ENCODE measurements at places on chromosomes 7 and 10.
A peak's percentile ranks its signal among the peaks of the same experiment; 100 is the strongest.

GRCh38 chr7:272631-273030 is 17.3 kb upstream of the FOXL3 start:
- DNase-seq: no peak

DNA sequence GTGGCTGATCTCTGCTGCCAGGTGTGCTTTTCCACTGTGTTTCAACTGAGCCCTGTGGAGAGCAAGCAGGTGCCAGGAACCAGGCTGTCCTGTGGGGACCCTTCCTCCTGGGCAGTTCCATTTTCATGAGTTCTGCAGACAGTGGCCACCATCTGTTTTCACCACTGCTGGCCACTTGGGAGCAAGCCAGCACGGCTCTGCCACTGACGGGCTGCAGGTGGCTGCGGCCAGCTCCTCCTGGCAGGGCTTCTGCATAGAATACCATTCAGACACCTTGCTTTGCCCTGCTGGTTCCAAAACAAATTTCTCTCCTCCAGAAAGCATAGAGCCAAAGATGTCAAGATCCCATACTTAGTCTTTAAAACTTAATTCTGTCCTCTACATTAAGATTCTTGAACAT is 48.3 kb downstream of the LANCL2 start:
- no peak for DNase-seq

DNA sequence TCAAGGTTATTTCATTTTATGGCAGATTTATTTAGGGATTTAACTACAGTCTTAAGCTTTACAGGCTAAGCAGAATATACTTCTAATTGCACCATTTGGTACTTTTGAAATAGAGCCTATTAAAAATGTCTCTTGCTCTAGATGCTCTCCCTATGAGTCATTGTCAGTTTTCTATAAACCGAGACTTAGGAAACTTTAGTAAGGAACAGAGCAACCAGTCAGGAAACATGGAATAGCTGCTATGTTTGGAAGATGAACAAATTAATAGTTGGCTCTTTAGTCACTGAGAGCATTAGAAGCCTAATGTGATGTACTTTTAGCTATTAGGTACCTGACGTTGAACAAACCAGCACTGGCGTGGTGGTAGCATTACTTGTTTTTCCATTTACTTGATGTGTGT is 35.3 kb downstream of the INPP5F start:
- DNase-seq: no peak

DNA sequence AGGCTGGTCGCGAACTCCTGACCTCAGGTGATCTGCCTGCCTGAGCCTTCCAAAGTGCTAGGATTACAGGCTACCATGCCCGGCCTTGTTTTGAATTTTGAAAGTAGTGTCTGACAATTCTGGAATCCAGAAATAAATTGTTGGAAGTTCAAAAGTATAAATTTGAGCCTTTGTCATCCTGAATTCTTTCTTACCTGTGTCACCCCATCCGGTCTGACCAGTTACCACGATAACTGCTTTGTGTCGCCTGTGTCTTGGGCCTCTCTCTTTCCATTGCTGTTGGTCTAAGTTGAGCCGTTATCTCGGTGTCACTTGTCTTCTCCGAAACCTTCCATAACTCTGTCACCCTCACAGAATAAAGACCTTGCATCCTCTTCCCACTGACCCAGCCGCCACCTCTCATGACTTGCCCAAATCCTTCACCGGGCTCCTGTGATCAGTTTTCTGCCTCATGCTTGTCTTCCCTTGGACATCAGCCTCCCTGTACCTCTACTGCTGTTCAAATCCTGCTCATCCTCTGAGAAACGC is 18.6 kb downstream of the CUL1 start:
- DNase-seq: no peak

GRCh38 chr10:73791871-73792400 is 6.5 kb downstream of the ZSWIM8 start:
- no peak for DNase-seq

DNA sequence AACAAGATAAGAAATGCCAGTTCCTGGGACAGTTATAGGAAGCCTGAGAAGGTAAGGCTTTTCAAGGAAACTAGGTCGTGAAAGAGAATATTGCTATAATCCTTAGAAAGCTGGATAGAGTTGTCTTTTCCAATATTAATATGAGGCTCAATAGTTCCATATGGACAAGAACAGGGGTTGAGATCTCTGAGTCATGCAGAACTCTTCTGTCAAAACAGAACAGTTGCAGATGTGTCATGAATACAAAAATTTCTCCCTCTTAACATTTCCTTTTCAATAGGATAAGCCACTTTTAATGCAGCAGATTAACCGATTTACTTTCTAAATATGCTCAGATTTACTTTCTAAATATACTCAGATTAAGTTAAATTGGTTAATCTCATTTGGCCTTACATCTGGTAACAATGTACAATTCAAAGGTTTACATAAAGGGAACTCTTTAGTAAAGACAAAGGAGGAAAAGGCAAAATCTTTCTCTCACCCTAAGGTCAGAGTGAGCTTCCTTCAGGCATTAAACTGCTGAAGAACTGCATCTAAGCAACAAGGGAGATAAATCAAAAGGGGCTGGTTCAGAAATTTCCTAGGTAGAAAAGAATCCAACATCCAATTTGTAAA is 104.7 kb upstream of the PCDH15 start:
- DNase-seq: no peak

DNA sequence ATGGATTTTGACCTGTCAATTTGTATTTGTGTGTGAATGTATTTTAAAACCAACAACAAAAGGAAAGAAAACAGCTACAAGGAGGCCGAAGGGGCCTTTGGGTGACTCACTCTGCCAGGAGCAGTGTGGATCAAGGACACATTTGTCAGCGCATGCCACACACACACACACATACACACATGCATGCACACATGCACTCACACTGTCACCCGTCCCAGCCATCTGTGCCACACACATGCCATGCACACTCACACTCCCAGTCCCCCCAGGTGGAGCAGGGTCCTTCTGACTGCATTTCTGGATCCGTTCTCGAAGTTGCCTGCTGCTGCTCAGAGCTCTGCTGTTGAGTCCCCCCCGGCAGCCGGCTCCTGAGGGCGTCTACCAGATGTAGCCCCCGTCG is 26.0 kb downstream of the SPOCK2 start:
- DNase-seq: no peak

- DNase-seq: peak; percentile 42
Observed at GRCh38 chr7:80499350-80499953, 12.4 kb downstream of the GNAT3 start.

GRCh38 chr7:125197731-125198393 is 268.2 kb upstream of the POT1 start:
- DNase-seq: no peak

DNA sequence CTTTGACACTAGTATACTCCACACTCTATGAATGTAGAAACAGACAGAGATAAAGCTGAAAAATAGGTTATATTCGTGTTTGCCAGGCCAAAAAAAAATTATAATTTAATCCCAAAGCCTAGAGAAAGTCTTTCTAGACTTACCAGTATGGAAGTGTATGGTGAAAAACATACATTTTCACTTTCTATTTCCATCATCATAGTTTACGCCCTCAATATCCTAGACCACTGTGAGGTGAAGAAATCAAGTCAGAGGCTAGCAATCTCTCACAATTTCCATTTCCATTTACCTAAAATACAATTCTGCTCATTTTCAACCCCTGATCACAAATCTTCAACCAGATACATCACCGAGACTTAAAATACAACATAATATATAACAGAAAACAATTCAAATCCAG is 16.2 kb downstream of the GPR22 start:
- DNase-seq: no peak

GRCh38 chr10:3852147-3852904 is 67.3 kb upstream of the KLF6 start:
- DNase-seq: peak; percentile 58

GRCh38 chr10:45052700-45053099 is 52.0 kb downstream of the ZNF22 start:
- DNase-seq: no peak

GRCh38 chr7:80478683-80479082 is 33.2 kb downstream of the GNAT3 start:
- no peak for DNase-seq

DNA sequence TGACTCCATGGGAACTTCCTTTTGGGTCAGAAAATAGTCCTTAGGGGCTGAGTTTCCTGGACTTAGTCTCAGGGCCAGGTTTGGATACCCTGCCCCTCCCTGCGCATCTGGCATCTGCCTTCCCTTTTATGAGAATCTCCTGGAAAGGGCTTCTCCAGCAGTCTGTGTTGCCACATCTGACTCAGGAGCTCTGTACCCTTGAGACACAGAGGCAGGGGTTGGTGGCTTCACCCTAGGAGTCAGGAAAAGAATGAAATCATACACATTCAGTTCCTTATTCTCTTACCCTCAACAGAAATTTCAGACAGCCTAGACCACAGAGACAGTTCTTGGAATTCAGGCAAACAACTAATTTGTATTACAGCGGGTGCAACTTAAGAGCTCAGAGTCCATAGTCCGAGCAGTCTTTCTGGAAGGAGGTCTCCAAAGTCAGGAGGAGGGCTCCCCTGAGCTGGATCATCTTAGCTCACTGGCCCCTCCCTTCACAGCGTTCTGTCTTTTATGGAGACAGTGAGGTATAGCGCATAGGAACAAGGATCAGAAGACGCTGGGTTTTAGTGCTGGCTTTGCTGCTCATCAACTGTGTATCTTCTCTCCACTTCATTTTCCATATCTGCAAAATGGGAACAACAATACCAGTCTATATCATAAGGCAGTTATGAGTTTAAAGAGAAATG is 3.0 kb upstream of the PLAU start:
- DNase-seq: peak; percentile 95

- no peak for DNase-seq
Observed at GRCh38 chr10:79137300-79137756, 68.6 kb downstream of the ZMIZ1 start.

DNA sequence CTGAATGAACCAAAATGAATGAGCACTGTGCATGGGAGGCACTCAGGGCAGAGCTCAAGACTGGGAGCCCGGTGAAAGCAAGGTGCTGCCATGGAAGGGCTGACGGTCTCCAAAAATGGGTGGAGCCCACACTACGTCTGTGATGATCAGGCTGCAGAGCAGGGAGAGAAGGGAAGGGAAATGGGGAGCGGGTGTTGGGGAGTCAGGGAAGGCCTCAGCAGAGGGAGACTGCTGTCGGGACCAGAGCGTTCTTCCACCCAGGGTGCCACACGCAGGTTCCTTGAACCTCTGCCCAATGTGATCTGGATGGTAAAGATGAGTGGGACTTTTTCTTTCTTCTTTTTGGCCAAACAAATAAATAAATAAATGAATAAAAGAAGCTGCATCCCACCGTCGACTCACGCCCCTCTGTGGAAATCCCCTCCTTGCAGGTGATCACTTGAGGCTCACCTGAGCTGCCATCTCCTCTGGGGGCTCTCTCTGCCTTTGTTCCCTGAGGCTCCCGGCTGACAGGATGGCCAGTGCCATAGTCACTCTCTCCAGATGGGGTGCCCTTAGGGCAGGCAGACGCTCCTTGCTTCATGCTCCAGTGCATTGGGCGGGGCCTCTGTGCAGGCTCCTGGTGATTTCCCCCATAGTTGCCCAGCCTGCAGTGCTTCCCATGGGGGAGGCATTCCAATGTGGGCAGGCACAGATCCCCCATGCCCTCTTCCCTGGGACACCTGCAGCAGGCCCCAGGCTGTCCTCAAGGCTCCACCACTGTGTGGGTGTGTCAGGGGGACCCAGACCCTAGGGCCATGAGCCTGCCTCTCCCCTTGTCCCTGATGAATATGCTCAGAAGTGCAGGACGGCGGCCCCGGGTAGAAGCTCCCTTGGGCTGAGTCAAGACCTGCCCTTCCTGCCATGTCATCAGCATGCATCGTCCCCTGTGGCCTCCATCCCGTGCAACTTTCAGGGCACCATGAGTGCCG is 131.8 kb downstream of the PTPN20 start:
- no peak for DNase-seq

GRCh38 chr10:112834751-112835181 is 115.3 kb upstream of the TCF7L2 start:
- no peak for DNase-seq

DNA sequence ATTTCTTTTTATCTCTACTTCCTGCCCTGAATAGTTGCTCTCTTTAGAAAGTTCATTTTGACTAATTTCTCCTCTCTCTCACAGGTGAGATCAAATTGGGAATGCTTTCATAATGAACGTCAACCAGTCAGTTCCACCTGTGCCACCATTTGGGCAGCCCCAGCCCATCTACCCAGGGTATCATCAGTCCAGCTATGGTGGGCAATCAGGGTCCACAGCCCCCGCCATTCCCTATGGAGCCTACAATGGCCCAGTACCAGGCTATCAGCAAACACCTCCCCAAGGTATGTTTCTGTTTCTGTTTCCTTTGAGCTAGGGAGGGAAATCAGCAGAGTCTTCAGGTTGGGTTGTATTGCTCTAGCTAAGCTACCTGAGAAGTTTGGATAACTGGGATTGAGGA is 2.5 kb downstream of the SEC24C start:
- no peak for DNase-seq

- DNase-seq: peak; percentile 79
Observed at GRCh38 chr7:151061213-151062110, 2.1 kb downstream of the SLC4A2 start.

DNA sequence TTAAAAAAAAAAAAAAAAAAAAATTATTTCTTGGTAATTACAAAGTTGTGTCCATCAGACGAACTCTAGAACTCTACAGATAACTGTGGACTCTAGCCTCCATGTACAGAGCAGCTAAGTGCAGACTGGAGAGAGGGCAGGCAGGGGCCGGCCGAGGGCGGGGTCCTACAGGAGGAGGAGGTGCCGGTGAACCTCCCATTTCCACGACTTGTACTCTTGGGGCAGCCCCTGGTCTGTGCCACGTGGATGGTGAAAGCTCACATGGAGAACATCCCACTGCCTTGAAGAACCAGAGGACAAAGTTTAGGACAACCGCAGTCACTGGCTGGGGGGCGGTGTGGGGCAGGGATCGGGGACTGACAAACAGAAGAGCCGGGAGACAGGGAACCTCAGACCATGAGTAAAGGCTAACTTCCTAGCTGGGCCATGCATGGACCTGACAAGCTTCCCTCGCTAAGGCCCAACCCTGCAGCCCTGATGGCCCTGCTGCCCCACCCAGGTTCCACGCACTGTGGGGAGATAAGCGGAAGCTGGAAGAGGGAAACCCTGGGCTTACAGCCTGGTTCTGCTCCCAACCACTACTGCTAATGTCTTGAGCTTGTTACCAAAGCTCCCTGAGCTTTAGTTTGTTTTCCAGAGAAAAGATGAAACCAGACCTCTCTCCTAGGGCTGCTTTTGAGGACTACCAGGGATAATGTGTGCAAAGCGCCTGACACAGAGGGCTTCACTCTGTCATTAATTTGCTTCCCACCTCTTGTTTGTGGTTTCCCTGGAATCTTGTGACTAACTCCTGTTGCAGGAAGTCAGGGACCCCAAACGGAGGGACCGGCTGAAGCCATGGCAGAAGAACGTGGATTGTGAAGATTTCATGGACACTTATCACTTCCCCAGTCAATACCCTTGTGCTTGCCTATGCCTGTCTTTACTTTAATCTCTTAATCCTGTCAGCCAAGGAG is 16.1 kb upstream of the SEC61G start:
- DNase-seq: no peak

Measured in NB4 (cell line).